ENCODE measurements at places on chromosomes 6 and 20.

- DNase-seq, result peak; percentile 96
Measured at GRCh38 chr20:57440678-57441509, 49.7 kb downstream of the RBM38 start.

DNA sequence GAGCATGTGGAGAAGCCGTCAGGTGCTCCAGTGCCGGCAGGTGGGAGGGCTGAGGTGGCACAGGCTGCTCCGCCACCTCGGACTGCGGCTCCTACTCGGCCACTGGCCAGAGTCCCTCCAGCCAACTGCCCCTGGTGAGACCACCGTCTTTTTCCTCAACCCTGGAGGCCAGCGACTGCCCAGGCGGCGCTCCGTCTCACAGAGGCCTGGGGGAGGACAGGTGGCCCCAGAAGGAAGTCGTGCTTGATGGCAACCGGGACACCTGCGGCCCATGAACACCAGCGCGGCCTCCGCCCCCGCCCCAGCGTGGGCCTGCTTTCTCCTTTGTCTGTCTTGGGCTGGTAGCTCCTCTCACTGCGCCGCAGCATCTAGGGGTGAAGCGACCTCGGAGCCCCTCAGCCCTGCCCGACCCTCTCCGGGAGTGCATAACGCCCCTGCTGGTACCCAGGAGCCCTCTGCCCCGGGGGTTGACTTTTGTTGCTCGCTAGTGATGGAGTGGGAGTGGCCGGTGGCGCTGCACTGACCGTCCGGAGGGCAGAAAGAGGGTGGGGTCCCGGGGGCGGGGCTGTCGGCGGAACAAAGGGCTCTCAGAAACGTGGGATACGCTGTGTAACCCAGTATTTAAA lies 706 bp upstream of the TUBB2B start:
- no peak for DNase-seq

- DNase-seq, result no peak
Measured at GRCh38 chr6:160058603-160059215, 62.9 kb upstream of the SLC22A1 start.

DNA sequence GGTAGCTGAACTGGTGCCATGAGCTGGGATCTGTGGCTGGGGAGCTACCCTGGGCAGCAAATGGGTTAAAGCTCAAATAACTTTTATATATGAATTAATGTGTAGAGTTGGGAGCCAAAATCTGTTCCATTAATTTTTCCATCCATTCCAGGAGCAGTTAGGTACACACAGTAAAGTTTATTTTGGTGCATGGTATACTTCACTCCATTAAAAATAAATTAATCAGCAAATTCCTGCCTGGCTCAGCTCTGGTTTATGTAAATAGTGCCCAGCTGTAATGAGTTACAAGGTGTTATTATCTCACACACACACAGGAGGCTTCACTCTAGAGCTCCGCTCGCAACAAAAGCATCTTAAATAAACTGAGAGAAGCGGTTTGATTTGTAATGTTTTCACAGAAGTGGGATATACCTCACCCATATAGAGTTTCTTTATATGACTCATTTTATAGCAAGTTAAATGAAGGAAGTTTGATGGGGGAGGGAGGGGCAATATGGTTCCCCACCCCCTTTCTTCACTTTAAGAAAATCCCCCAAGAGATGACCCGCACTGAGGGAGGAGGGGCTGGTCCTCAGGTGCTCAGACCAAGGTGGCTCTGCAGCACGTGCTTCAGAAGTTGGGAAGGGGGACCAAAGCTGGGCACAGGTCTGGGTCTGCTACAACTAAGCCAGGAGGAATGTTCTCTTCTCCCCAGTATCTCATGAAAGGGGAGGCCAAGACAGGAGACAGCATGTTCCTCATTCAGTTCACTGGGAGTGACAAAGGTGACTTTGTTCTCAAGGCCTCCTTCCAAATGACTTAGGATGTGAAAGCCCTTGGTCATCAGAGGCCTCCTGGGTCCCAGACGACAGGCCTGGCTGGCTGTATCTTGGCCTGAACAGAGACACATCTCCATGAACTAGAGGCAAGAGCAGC lies 10.5 kb upstream of the FAM83C start:
- DNase-seq, result no peak

DNA sequence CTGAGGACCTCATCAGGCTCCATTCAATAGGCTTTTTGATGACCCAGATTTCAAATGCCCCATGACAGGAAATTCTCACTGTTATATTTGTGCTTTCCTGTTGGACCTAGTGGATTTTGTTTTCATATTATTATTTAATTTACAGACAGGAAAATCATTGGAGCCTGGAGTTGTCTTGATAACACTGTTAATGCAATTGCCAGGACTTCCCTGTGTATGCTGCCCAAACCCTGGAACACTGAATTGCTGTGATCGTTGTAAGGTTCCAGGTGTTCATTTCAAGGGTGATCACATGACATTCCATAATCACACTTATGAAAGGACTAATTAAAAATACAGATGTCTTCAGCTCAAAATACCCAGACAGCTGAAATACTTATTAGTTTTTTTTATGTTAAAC lies 783.2 kb downstream of the DHX35 start:
- DNase-seq, result no peak

All from Ammon's horn (tissue), 1 donor.